ENCODE measurements at places on chromosomes 3 and 15.
A peak's percentile ranks its signal among the peaks of the same experiment; 100 is the strongest.

- DNase-seq = no peak
These were observed at the start of gene CFAP161 for GRCh38 chr15:81133782-81134461. Gene CFAP161 (plus strand): TSS chr15:81134270. CDS start chr15:81134330, 60 bp downstream.

GRCh38 chr3:11377719-11378118 is 105.5 kb downstream of the ATG7 start:
- no peak for DNase-seq

DNA sequence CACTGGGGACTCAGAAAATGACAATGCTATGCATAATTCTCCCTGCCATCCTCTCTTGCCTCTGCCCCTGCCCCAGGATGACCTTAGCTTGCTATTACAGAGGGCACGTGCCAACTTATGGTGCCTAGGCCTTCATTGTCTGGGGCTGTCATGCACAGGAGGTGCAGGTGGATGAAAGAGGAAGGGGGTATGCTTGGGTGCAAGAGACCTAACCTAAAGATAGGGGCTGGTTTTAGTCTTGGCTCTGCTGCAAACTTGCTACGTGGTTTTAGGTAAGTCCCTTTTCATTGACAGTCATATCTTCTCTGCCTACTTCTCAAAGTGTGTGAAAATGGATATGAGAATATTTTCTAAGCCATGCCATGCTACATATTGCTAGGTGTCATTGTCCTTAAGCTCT is 161.3 kb downstream of the EPHB1 start:
- no peak for DNase-seq

DNA sequence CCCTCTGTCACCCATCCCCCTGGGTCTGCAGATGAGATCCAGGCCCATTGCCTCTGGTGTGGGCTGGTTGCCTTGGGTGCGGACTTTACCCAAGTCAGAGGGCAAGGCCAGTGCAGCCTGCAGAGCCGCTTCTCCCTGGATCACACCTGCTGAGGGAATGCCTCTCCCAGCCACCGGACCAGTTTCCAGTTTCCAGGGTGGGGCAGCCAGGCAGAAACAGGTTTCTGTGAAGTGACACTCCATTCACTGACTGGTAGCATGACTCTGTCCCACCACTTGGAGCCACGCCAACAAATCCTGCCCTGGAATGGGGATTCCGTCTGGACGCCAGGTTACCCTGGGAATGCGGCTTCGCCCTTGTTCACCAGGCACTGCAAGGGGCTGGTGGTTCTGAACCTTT is 30.0 kb downstream of the PAQR5 start:
- no peak for DNase-seq

DNA sequence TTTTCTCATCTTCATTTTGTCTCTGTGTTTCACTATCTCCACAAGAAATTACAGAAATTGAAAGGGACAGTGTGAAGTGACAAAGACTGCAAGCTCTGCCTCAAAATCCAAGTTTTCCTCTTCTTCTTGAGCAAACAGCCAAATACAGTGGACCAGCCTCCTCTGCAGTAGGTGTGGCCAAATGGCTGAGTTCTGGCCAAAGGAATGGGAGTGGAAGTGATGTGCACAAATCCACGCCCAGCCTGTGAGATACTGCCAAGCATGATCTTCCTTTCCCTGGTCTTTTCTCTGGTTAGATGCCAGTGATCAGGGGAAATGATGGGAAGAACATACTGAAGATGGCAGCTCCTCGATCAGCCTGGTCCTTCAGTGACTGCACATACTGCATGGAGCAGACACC is 111.0 kb upstream of the CPNE4 start:
- no peak for DNase-seq

DNA sequence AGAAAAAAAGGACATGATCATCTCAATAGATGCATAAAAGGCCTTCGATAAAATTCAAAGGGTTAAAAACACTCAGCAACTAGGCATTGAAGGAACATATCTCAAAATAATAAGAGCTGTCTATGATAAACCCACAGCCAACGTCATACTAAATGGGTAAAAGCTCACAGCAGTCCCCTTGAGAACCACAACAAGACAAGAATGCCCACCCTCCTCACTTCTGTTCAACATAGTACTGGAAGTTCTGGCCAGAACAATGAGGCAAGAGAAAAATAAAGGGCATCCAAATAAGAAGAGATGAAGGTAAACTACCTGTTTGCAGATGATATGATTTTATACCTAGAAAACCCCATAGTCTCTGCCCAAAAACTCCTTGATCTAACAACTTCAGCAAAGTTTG is 619.7 kb upstream of the LMCD1 start:
- DNase-seq = no peak

GRCh38 chr15:91929509-91929908 is 76.0 kb downstream of the SLCO3A1 start:
- DNase-seq = no peak

- no peak for DNase-seq
These were observed 41.3 kb downstream of the SCN5A start for GRCh38 chr3:38608086-38608775.

DNA sequence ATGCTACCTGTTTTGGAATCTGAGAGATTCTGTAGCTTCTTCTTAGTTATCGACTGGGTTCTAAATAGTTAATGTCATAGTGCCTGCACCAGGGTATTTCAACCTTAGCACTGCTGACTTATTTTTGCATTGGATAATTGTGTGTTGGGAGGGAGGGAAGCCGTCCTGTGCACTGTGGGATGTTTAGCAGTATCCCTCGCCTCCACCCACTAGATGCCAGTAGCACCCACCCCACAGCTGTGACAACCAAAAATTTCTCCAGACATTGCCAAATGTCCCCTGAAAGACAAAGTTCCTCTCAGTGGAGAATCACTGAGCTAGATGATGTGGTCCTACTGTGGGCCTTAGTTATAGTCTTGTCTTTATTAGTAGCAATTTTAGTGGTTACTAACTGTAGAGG is 88.3 kb downstream of the TGFBR2 start:
- DNase-seq = no peak

DNA sequence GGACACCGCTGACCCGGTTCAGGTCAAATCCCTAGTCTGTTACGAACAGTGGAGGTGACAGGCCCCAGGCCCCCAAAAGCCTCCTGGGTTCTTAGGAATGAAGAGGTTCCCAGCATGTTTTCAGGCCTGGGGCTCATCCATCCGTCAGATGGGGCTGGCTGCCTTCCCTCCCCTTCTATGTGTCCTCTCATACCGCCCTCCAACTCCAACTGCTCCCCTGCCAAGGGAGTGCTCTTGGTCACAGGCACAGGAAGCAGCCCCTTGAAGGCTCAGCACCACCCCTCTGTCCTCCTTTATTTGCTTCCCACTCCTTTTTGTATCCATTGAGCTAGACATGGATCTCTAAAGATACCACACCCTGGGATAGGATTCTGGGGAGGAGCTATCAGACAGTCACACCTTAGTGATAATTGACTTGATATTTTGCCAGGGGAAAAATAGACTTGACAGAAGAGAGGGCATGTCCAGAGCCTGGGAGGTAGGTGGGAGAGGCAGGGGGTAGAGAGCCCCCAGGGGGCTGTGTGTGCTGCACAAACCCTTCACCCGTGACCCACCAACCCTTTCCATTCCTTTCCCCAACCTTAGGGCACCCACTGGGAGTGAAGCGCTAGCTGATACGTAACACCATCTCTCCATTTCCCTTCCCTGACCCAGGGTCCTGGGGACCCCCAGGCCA is 10.7 kb upstream of the CSPG4 start:
- DNase-seq = no peak

- DNase-seq = no peak
These were observed 990.4 kb upstream of the CADM2 start for GRCh38 chr3:83968356-83968755.

DNA sequence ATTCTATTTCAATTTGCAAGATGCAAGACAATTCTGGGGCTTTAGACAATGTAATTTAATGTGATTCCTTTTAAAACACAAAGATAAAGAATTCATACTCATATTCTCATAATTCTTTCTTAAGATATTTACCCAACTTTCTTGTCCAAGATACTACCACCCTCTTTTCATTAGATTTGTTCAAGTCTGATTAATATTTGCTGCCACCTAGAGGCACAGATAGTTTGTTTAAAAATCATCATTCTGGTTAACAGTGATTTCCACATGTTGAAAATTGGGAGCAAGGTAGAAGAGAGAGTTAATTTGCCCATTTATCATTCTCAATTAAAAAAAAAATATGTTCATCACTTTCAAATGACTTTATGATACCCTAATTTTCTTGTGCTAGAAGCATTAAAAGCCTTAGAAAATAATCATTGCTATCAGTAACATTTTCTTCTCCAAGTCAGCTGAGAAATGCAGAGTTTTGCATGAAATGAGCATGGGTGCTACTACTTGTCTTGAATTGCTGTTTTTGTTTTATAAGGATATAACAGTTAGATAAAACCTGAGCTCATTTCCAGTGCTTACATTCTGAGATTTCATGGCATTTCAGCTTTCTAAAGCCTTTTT is 11.6 kb downstream of the TAMM41 start:
- DNase-seq = no peak

DNA sequence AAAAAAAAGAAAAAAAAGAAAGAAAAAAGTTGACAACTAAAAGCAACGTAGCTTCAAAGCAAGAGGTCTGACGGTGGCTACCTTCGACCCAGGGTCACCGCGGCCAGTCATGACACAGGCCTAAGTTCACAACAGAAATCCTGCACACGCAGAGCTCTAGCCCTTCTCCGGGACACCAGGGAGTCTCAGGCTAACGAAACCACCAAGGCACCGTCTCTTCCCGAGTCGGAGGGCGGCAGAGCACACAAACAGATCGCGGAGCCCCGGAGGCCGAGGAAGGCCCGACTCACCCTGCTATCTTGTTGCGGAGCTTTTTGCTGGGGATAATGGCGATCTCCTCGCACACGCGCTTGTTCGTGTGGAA is 584 bp downstream of the RPS17 start:
- DNase-seq = no peak

- DNase-seq = no peak
These were observed 5.4 kb downstream of the MAPKBP1 start for GRCh38 chr15:41779662-41780157.

- no peak for DNase-seq
These were observed 65.9 kb upstream of the KLHL25 start for GRCh38 chr15:85860394-85861161.

DNA sequence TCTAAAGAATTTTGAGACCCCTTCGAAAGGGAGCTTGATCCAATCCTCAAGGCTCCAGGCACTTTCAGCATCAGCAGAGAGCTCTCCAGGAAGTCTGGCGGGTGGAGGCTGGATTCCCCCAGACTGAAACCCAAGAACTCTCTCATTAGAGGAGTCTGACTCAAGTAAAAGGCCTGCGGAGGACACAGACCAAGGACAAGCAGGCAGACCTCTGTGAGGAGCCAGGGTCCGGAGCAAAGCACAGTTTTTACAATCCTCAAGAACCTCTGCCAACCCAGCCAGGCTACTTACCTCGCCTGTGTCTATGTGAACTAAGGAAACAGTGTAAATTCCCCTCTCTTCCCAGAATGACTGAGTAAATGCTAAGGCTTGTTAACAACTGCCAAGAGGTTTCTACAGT is 86.2 kb downstream of the FBN1 start:
- peak; percentile 76 for DNase-seq

DNA sequence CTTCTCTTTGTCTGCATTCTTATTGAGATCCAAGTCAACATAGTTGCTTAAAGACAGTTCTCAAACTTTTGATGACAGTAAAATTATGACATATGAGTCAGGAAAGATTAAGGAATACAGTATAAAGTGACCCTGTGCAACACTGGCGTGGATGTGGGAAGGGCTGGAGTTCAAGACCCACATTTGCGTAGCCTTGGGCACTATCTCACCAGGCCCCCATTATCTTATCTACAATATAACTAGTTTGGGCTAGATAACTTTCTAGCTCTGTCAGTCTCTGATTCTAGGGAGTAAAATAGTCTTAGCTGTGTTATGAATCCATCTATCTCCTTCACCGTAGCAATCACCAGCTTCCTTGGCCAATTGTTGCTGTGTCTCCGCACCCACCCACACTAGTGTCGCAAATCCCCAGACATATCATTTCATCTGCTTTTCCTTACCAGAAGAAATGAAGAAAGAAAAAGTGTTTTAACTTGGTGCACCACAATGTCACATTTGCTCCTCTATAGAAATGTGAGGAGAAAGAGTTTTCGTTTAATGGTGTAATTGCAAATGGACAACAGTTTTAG is 14.9 kb upstream of the TM4SF4 start:
- no peak for DNase-seq

DNA sequence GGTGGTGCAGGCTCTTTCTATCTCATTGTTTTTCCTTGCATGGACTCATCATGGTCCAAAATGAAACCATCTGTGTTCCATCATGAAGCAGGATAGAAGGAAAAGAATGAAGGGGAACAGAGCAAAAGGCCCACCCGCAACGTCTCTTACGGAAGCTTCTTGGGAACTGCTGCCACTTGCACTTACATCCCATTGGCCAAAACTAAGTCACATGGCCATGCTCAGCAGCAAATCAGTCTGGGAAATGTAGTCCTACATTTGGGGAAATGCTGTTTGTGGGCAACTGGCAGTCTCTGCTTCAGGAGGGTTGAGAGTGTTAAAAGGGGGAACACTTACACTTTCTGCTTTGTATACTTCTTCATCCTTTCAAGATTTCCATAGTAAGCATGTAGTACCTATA is 191.6 kb downstream of the SV2B start:
- DNase-seq = no peak

- peak; percentile 34 for DNase-seq
These were observed 73.9 kb downstream of the ARNT2 start for GRCh38 chr15:80478075-80478474.

- peak; percentile 14 for DNase-seq
These were observed 311.4 kb downstream of the TBC1D5 start for GRCh38 chr3:17431004-17431403.

GRCh38 chr3:195209083-195209846 is 61.7 kb downstream of the XXYLT1 start:
- DNase-seq = no peak

DNA sequence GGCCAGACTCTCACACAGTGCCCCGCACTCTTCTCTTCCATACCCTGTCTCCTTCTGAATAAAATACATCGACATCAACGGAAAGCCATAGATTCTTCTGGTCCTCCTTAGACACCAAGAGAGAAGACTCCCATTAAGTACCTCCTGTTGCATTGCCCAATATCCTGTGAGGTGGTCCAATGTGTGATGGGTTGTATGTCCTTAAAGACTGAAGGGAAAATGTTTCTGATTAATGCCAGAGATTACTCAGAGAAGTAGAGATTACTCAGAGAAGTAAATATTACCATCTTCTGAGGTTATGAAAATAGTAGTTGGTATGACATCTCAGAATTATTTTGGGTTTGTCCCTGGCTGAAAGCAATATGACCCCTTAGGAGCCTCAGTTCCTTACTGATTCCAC is 60.8 kb upstream of the GALNT15 start:
- DNase-seq = peak; percentile 61

- no peak for DNase-seq
These were observed 1.5 kb downstream of the VWA5B2 start for GRCh38 chr3:184230603-184231528.

DNA sequence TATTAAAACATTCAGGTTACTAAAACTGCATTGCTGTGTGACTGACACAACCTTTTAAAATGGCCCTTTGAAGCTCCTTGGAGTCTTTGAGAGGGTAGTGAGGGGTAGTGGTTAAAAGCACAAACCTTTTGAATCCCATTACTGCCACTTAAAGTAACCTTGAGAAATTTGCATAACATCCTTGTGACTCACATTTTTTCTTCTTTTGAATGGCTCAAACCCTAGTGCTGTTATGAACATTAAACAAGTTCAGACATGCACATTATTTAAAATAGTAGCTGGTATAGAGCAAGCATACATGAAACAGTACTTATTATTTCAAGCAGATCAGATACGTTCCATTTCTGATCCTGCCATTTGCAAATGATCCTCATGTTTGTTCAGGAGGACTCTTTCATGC is 3.7 kb upstream of the CLDN1 start:
- DNase-seq = no peak

All from GM04504 (cell line).